ENCODE measurements at places on chromosomes 2 and 18. TPM values are rescaled to one million over a fixed set of nuclear protein-coding genes. Genes with fewer than 3 reads are reported as not detected.

- no peak overlapping the region for H3K27ac ChIP-seq
- peak; percentile 94 for DNase-seq
- peak overlapping the region; percentile 63 for H3K4me3 ChIP-seq
- no peaks in the 10 kb centered on the region for H3K4me1 ChIP-seq
These were observed 4.3 kb downstream of the RAX start for GRCh38 chr18:59268721-59269562.

DNA sequence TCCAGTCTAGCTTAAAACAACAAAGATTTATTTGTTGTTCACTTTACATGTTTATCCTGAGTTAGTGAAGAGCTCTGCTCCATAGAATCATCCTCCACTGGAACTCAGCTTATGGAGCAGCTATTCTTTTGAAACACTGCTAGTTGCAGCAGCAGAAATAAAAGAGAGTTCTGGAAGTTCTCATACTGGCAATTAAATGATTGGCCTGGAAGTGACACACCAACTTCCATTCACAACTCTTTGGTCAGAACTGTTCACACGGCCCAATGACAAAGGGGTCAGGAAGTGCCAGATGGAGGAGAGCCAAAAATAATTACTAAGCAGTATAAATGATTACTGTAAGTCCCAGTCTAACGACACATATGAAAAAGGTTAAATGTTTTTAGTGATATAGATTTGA lies 39.1 kb downstream of the FBXO11 start:
- H3K4me1 ChIP-seq = peaks cover 4% of the 10 kb centered on the region
- no peak overlapping the region for H3K4me3 ChIP-seq
- no peak overlapping the region for H3K27ac ChIP-seq
- H3K27me3 ChIP-seq = no peaks in the 10 kb centered on the region
- no peak for DNase-seq

DNA sequence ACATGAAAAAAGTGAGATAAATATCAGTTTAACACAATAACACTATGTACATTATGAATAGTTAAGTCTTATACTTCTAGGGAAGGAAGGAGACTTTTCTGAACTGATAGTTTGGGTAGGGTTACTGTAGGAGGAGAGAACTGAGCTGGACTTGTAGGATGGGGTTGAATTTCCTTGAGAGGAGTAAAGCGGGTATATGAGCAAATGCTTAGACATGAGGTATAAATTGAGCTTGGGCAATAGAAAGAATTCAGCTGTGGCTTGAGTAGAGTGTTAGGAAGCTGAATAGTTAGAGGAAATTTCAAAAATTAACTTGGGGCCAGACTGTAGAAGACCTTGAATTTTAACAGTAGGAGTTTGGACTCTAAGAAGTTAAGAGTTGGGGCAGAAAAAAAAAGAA lies 45.1 kb downstream of the LCLAT1 start:
- no peak overlapping the region for H3K27ac ChIP-seq
- no peaks in the 10 kb centered on the region for H3K27me3 ChIP-seq
- no peak overlapping the region for H3K4me3 ChIP-seq
- no peak for DNase-seq

DNA sequence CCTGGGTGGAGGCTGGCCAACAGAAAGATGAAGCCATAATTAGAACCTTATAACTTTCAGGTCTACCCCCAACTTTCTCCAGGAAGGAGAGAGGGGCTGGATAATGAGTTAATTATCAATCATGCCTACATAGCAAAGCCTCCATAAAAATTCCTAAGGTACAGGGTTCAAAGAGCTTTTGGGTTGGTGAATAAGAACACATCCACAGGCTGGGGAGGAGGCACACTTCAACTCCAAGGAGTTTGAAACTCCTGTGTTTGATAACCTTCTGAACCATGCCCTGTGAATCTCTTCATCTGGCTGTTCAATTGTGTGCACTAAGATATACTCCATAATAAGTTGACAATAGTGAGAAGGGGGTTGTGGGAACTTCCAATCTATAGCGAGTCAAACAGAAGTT lies 552.3 kb downstream of the TDRD15 start:
- no peak overlapping the region for H3K4me3 ChIP-seq
- H3K27me3 ChIP-seq = no peaks in the 10 kb centered on the region
- no peak for DNase-seq
- no peaks in the 10 kb centered on the region for H3K4me1 ChIP-seq

GRCh38 chr2:17539611-17540092 lies 844 bp upstream of the VSNL1 start:
- no peaks in the 10 kb centered on the region for H3K36me3 ChIP-seq
- H3K27ac ChIP-seq = peak overlapping the region; percentile 56
- DNase-seq = peak; percentile 88
- H3K4me3 ChIP-seq = peak overlapping the region; percentile 87
- H3K4me1 ChIP-seq = peaks cover 8% of the 10 kb centered on the region

GRCh38 chr2:289362-290089 lies 1.6 kb upstream of the ALKAL2 start:
- DNase-seq = peak; percentile 71
- peaks cover 16% of the 10 kb centered on the region for H3K4me1 ChIP-seq
- peak overlapping the region; percentile 81 for H3K4me3 ChIP-seq
- no peak overlapping the region for H3K27ac ChIP-seq

- no peaks in the 10 kb centered on the region for H3K27me3 ChIP-seq
- H3K36me3 ChIP-seq = peaks cover 30% of the 10 kb centered on the region
- H3K27ac ChIP-seq = peak overlapping the region; percentile 97
- H3K4me3 ChIP-seq = no peak overlapping the region
- DNase-seq = peak; percentile 65
These were observed 40.2 kb upstream of the GMCL1 start for GRCh38 chr2:69789175-69789721.

GRCh38 chr2:157838442-157839161 lies 37.5 kb downstream of the ACVR1 start:
- H3K27ac ChIP-seq = peak overlapping the region; percentile 57
- H3K27me3 ChIP-seq = peaks cover 30% of the 10 kb centered on the region
- peaks cover 25% of the 10 kb centered on the region for H3K4me1 ChIP-seq
- DNase-seq = peak; percentile 69
- no peak overlapping the region for H3K4me3 ChIP-seq

DNA sequence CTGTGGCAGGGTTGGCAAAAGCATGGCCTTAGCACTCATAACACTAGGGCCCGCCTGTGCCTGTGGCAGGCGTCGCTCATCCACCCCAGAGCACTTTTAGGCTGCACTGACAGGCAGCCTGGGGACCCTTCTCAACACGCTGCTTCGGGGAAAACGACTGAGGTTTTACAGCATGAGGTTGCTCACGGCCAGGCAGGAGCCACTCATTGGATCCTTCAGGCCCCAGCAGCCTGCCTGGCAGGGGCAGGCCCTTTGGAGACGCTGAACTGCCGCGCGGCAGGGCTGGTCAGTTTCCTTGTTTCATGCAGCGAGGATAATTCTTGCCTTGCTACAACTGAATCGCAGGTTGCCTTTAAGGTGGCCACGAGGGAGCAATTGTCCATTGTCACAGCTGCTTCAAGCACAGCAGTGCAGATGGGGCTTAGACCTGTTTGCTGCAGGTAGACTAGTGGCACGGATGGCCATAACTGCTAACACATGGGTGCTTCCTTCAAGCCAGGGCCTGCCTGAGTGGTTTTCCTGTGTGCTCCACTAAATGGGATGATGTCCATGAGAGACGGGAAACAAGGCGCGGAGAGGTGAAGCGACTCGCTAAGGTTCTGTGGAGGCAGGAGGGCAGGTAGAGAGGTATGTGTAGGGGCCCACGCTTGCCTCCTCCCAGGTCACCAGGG lies 49.9 kb upstream of the HS6ST1 start:
- peak overlapping the region; percentile 99 for H3K27ac ChIP-seq
- H3K4me3 ChIP-seq = no peak overlapping the region
- H3K27me3 ChIP-seq = no peaks in the 10 kb centered on the region
- H3K4me1 ChIP-seq = peaks cover 2% of the 10 kb centered on the region

DNA sequence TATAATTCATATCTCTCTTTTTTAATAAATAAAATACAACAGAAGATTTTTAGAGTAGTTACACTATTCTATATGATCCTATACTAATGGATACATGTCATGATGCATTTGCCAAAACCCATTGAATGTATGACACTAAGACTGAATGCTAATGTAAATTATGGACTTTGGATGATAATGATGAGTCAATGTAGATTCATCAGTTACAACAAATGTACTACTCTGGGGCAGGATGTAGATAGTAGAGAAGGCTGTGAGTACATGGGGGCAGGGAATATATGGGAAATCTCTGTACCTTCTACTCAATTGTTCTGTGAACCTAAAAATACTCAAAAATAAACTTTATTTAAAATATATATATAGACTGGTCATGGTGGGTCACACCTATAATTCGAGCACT lies 45.6 kb upstream of the NEDD4L start:
- H3K36me3 ChIP-seq = no peaks in the 10 kb centered on the region
- no peak for DNase-seq
- no peak overlapping the region for H3K27ac ChIP-seq
- H3K4me1 ChIP-seq = no peaks in the 10 kb centered on the region
- no peak overlapping the region for H3K4me3 ChIP-seq

The AGFG1 gene
- 54.4 TPM for total RNA-seq

The ZNF385B gene
- 5.0 TPM for total RNA-seq

The SERPINB4 gene
- not detected for total RNA-seq

The CROCC2 gene
- total RNA-seq = not detected

The ZNF396 gene
- 5.6 TPM for total RNA-seq

The C2orf92 gene
- 14.9 TPM for total RNA-seq

The REEP1 gene
- total RNA-seq = 1.7 TPM
